DMS53 (cell line): ENCODE measurements at places on chromosomes 7 and 10.

DNA sequence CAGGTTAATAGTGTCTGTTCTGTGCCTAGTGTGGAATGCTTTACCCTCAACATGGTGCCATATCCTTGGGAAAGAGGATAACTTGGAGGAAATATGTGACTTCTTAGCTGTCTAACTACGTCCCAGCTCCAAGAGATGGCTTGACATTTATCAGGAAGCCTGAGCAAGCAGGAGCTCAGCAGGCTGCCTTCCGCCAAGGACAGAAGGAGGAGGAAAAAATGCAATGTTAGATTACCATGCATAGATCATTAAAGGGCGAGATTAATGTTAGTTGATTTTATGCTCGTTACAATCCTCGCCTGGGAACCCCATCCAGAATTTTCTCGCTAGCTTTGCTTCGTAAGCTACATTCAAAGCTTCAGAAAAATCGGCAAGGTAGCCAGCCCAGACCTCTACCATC is 97.8 kb downstream of the GFRA1 start:
- DNase-seq = no peak

DNA sequence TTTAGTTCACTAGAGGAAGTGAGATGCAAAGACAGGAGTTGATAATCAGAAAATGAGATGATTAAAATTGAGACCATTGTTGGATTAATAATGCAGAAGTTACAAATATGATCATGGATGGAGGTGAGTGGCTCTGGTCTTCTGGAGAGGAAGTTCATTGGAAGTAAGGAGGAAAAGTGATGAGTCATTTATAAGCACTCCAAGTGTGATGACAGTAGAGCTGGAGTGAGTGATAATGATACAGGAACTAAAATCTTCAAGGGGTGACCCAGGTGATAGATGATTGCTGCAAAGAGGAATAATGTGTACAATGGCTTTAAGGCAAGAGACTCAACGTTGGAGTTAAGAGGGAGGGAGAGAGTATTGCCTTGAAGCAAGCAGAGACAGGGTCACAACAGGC is 20.7 kb downstream of the ZNF32 start:
- peak; percentile 51 for DNase-seq

DNA sequence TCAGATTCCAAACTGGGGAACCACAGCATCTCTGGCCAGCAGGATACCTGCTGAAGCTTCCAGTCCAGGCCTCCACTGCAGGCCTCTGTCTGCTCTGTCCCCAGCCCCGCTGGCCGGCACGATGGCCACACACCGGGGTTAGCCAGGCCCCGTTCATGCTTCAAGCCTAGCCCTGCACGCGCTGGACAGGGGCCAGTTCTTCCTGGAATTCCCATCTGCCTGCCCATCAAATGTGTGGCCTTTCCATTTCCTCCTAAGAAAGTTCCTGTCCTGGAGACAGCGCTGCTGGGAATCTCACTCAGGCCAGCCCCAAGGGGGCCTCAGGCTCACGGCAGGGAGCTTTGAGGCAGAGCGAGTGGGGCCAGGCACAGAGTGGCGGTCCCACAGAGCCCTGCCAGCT is 18.0 kb downstream of the SH2B2 start:
- no peak for DNase-seq

- DNase-seq = no peak
Measured at GRCh38 chr7:148180075-148180474, 410.5 kb upstream of the C7orf33 start.

DNA sequence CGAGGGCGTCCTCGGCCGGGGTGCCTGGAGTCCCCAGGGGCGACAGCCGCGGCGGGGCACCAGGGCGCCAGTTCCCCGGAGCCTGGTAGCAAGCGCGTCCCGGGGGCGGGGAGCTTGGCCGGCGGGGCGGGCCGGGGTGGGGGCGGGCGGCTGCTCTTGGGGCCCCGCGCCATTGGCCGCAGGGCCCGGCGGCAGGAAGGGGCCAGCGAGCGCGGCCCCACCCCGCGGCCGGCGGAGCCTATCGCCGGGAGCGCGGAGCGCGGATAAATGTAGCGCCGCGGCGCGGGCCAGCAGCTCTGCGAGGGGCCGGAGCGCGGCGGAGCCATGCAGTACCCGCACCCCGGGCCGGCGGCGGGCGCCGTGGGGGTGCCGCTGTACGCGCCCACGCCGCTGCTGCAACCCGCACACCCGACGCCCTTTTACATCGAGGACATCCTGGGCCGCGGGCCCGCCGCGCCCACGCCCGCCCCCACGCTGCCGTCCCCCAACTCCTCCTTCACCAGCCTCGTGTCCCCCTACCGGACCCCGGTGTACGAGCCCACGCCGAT is at the start of gene HHEX:
TSS of gene HHEX (plus strand) at position 293 of the 548 bp plus-strand sequence. CDS start at position 325, 32 bp downstream.
- DNase-seq = peak; percentile 93

GRCh38 chr7:13433946-13434345 is 555.5 kb downstream of the ETV1 start:
- no peak for DNase-seq

GRCh38 chr10:69809318-69809717 is 7.6 kb downstream of the COL13A1 start:
- no peak for DNase-seq

- peak; percentile 80 for DNase-seq
Measured at GRCh38 chr10:23994459-23995046, 214.4 kb upstream of the KIAA1217 start.

DNA sequence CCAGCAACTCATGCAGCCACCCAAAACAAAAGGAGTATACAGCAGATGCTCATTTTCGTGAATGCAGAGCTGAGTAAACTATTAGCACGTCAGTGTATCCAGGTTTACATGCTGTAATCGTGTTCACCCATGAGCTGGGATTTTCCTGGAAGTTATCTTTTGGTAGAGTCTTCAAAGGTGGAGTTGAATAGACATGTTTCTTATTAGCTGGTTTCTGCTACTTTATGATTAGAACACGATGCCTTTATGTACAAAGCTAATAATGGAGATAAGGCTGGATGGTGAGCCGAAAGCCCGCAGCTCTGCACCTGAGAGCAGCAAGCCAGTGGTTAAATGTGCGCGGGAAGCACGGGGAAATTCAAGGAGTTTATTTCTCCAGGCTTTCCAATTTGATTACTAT is 123.8 kb downstream of the ADARB2 start:
- DNase-seq = no peak

GRCh38 chr10:12667052-12667451 is 317.7 kb downstream of the CAMK1D start:
- no peak for DNase-seq

GRCh38 chr7:76515999-76516443 is 5.7 kb downstream of the UPK3B start:
- DNase-seq = no peak

DNA sequence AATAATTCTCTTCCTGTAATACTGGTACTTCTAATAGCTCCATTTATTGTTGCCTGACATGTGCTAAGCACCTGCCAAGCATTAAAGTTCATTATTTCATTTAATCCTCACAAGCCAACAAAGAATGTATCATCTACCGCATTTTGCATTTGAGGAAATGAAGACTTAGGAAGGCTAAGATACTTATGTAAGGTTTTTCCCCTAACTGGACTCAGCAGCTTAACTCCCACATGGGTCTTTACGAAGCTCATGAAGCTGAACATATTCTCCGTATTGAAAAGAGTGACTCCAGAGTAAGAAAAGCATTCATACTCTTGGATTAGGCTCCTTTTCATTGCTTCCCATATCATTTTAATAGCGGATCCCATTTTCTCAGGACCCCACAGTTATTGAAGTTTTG is 155.7 kb upstream of the TMEM72 start:
- DNase-seq = no peak

GRCh38 chr7:66507764-66508296 is 120.9 kb upstream of the KCTD7 start:
- no peak for DNase-seq

GRCh38 chr10:3775696-3776551 is 9.1 kb downstream of the KLF6 start:
- peak; percentile 59 for DNase-seq

DNA sequence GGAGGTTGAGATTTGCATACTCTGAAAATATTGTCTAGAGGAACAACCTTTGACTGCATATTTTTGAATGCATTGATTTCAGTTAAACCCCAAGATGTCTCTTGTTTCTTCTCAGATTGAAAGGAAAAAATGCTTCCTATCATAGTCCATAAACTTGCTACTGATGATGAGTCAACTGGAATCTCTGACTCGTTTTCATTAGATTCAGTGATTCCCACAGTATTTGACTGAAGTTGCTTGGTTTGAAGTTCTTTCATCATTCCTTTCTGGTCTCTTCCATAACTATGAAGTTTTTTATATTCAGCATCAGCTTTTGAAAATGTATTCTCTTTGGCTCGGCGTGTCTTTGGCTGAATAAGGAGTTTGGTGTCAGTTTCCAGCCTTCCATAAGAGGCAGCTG is 10.7 kb downstream of the PEX1 start:
- no peak for DNase-seq

DNA sequence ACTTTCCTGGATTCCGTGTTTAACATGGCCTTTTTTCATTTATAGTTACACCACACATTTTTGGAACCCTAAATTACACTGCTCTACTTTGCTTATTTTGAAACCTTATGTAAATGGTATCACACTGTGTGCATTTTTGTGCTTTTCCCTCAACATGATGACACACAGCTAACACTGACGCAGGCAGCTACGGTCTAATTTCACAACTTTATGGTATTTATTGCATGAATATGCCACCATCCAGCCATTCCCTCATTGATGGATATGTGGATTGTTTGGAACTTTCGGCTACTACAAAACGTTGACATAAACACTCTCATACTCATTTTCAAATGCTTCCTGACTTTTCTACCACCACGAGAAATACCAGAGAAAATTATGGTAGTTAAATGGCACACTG is 6.9 kb downstream of the PAPOLB start:
- no peak for DNase-seq

DNA sequence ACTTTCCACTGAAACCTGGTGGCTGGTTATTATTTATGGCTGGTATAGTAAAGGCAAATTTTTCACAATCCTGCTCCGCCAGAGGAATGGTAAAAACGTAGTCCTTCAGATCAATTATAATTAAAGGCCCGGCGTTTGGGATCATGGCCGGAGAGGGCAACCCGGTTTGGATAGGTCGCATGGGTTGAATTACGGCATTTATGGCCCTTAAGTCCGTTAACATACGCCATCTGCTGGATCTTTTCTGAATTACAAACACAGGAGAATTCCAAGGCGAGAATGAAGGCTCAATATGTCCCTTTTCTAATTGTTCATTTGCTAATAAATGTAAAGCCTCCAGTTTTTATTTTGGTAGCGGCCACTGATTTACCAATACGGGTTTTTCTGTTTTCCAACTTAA is 11.3 kb upstream of the TAS2R3 start:
- peak; percentile 64 for DNase-seq

DNA sequence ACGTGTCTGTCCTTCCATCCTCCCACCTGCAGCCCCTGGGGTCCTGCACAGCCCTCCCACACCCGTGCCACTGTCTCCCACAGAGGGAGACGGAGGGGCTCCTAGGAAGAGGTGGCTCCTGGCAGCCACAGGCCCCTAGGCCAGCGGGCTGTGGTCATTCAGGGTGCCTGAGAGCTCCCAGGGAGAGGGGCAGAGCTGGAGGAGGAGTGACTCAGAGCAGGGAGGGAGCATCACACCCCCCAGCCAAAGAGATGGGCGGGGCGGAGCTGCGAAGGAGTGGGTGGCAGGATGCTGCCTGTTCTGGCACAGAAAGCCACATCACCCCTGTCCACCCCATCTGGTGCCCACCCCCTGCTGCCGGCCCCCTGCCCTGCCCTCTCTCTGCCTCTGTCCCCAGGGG is 50.5 kb downstream of the STK32C start:
- no peak for DNase-seq

GRCh38 chr7:30474485-30474884 is 4.1 kb downstream of the NOD1 start:
- DNase-seq = no peak

GRCh38 chr10:80462299-80462980 is 8.3 kb downstream of the TSPAN14 start:
- DNase-seq = no peak

DNA sequence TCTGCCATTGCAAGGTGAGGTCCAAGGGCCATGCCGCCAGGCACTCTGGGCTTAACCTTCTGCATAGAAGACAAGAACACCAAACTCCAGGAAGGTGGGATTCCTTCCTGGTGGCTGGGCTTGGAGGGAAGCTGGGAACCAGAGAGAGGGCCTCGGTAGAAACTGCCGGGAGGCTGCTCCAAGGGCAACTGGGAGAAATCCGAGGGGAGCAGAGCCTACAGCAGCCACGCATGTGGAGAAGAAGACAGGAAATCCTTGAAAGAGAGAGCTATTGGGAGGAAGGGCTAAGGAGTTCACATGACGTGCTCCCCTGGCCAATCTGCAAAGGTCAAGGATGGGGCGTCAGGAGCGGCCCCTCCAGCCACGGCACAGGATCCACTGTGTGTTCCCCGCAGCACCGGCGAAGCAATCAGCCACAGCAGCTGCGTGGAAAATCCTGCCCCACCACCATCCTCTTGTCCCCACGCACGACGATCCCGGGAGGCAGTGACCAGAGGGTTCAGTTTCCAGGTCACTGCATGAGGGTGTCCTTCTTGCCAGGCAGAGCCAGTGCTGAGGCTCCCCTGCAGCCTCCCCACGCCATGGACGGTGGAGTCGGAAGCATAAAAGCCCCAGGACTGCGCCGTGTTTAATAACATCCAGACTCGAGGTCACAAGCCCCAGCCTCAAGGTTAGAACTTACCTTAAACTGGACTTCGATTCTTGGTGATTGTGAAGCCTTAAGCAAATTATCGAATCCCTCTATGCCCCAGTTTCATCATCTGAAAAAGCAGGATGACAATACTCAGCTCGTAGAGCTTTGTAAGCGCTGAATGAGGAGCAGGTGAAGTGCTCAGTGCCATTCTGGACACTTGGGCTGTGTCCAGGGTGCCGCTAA is 8.6 kb upstream of the PPP2R2D start:
- no peak for DNase-seq

GRCh38 chr7:79149831-79150230 is 303.6 kb downstream of the MAGI2 start:
- no peak for DNase-seq

DNA sequence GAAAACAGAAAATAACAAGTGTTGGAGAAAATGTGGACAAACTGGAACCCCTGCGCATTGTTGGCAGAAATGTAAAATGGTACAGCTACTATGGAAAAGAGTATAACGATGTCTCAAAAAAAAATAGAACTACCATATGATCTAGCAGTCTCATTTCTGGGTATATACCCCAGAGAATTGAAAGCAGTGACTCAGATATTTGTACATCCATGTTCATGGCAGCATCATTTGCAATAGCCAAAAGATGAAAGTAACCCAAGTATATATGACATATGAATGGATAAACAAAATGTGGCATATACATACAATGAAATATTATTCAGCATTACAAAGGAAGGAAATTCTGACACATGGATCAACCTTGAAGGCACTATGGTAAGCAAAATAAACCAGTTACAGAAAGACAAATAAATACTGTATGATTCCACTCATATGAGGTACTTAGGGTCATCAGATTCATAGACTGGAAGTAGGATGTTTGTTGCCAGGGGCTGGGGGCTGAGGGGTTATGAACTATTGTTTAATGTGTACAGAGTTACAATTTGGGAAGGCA is 4.9 kb downstream of the NRCAM start:
- peak; percentile 72 for DNase-seq
